Activated CD4-positive, alpha-beta memory T cell treated with anti-CD3 and anti-CD28 coated beads, Interleukin-2, amount 10 ng/mL, durations not matched to agents 7 days and 5 days (primary cell): ENCODE measurements at places on chromosomes 6 and 20.
A peak's percentile ranks its signal among the peaks of the same experiment; 100 is the strongest.

GRCh38 chr6:14089224-14089623 lies 28.3 kb upstream of the CD83 start:
- DNase-seq = no peak

DNA sequence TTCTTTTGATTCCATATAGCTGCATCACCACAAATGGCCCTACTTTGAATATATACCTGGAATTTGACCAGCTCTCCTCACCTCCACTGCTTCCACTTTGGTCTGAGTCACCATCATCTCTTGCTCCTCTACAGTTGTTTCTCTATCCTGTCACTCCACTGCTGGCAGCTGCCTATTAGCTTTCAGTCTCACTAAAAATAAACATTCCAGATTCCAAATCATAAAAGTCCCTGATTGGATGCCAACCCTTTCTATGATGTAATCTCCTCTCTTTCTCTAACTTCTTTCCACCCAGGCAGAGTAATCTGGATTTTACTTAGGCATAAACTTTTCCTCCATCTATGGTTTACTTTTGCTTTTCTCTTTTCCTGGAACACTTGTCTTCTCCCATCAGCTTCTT lies 49.1 kb downstream of the RFPL4B start:
- DNase-seq = no peak

GRCh38 chr6:128686084-128686483 lies 165.7 kb upstream of the PTPRK start:
- DNase-seq = no peak

DNA sequence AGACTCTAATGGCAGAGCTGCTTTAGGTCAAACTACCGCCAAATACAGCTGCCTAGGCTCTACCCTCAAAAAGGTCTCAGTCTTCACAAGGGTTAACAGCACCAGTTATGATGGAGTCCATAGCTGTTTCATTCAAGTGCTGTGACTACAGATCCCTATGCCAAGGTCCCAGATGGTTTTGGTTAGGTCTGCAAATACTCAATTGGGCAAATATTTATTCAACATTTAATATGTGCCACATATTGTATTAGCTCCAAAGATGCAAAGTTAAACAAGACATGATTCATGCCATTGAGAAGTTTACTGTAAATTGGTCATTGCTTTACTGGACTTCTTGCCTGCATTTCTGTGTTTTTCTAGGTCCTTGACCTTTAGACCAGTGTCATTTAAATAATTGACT lies 55.8 kb upstream of the TFAP2D start:
- DNase-seq = no peak

GRCh38 chr6:40611434-40611833 lies 24.3 kb upstream of the LRFN2 start:
- no peak for DNase-seq

GRCh38 chr6:16725145-16725864 lies 36.0 kb downstream of the ATXN1 start:
- DNase-seq = no peak

DNA sequence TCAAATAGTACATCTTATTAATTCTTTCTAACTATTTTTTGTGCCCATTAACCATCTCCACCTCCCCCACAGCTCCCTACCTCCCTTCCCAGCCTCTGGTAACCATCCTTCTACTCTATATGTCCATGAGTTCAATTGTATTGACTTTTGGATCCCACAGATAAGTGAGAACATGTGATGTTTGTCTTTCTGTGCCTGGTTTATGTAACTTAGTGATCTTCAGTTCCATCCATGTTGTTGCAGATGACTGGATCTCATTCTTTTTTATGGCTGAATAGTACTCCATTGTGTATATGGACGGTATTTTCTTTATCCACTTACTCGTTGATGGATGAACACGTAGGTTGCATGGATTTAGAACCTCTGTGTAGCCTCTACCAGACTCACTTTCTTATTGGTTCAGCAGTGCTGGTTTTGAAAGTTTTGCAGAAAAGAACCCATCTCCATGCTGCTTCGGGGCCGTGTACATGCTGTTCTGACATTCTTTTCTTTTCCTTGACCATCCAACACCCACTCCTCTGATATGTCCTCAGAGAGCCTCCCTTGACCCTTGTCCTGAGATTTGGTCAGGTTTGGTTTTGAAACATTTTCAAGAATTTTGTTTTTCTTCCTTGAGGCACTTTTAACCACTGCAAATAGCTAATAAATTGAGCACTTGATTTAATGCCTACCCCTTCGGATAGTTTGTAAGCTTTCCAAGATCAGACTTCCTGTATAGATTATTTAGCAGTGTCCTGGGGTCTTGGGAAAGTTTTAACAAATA lies 231.2 kb upstream of the ZFP64 start:
- DNase-seq = no peak

DNA sequence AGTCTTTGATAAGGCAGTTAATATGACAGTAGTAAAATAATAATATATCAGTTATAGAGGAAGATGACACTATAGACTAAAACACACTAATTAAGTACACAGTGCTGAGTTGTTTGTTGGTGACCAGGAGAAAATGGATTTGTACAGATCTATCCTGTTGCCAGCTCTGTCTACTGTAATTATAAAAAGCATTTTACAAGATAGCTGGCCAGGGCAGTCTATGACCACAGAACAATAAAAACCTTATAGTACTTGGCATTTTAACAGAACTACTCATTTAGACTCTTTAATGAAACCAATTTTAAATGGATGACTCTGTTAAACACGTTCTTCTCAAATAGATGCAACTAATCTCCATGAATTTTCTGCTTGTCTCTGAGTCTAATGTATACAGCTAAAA lies 367.5 kb downstream of the BTBD9 start:
- DNase-seq = no peak

- DNase-seq = no peak
Measured at GRCh38 chr6:138230759-138231380, 12.6 kb upstream of the PBOV1 start.

DNA sequence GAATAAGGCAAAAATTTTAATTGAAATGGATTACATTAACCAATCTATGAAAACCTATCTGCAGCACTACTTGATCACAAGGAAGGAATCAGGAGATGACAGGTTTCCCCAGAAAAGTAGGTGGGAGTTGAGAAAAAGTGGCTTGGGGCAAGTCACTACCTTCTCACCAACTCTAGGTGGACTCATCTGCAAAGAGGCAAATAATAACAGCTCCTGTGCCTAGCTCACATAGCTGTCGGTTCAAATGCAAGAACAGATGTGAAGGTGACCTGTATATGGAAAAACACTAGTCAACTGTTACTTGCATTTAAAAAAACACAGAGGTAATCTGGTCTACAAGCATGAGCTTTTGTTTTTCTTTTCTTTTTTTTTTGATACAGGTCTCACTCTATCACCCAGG lies 67.2 kb downstream of the POPDC3 start:
- DNase-seq = no peak

DNA sequence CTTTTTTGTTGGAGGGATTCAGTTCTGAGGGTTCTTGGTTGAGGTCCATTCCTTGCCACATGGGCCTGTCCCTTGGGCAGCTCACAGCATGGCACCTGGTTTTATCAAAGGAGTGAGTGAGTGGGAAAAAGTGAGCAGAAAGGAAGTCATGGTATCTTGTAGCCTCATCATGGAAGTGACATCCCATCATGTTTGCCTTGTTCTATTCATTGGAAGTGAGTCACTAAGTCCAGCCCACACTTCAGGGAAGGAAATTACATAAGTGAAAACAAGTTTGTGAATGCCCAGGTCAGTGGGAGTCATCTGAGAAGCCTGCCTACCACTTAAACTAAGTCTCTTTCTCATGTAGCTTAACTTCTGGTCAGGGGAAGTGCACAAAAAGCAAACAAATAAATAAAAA lies 32.8 kb upstream of the ZNFX1 start:
- DNase-seq = no peak

- no peak for DNase-seq
Measured at GRCh38 chr6:68042339-68043121, 592.6 kb upstream of the ADGRB3 start.

- no peak for DNase-seq
Measured at GRCh38 chr20:61185841-61186601, 66.0 kb upstream of the CDH4 start.

- peak; percentile 18 for DNase-seq
Measured at GRCh38 chr6:63352544-63353285, 32.9 kb upstream of the LGSN start.

DNA sequence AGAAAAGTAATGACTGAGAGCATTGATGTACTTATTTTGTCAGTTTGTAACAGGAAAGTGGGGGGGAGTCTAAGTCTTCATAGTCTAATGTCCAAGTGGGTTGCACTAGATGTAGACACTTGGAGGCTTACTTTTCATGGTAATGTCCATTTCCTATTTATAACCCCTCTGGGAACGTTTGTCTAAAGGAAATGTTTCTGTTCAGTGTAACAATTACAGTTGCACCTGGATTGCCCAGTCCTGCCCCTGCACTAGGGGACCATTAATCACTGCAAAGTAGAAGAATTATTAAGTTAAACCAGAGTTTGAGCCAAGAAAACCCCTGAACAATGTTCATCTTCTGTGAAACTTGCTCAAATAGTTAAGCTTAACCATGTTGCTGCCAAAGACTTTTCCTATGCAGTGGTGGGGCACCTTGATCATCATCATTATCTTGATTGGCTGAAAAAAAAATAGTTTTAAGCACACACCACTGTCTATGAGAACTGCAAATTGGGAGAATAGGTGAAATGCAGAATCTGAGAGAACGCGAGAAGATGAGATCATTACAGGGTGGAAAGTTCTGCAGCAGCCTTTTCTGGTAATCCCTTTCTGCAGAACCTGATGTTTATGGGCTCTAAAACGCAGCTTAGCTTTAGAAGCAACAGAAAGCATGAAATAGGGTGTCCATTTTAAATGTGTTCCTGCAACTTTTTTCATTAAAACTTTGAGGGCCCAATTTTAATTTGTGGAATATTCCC lies 106.0 kb downstream of the ZNF217 start:
- no peak for DNase-seq

DNA sequence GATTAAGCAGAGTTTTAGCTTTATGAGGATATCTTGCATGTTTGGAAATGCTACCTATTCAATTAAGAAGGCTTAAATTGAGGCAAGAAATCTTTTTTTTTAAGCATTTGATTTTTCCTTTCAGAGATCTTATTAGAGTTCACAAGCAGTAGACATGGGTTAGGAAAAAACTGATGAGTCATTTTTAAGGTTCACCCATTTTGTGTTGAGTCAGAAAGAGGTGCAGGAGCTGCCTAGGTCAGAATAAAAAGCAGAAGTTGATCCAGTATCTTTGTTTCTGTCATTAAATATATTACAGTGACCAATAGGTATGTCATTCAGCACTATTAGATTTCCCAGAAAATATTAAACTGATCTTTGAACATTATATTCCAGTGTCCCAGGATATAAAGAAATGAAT lies 306.8 kb downstream of the LMBRD1 start:
- DNase-seq = no peak

DNA sequence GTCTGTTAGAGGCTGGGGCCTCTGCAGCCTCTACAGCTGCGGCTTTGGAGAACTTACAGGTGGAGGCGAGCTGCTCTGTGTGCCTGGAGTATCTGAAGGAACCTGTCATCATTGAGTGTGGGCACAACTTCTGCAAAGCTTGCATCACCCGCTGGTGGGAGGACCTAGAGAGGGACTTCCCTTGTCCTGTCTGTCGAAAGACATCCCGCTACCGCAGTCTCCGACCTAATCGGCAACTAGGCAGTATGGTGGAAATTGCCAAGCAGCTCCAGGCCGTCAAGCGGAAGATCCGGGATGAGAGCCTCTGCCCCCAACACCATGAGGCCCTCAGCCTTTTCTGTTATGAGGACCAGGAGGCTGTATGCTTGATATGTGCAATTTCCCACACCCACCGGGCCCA lies 2.6 kb downstream of the TRIM39 start:
- DNase-seq = no peak

DNA sequence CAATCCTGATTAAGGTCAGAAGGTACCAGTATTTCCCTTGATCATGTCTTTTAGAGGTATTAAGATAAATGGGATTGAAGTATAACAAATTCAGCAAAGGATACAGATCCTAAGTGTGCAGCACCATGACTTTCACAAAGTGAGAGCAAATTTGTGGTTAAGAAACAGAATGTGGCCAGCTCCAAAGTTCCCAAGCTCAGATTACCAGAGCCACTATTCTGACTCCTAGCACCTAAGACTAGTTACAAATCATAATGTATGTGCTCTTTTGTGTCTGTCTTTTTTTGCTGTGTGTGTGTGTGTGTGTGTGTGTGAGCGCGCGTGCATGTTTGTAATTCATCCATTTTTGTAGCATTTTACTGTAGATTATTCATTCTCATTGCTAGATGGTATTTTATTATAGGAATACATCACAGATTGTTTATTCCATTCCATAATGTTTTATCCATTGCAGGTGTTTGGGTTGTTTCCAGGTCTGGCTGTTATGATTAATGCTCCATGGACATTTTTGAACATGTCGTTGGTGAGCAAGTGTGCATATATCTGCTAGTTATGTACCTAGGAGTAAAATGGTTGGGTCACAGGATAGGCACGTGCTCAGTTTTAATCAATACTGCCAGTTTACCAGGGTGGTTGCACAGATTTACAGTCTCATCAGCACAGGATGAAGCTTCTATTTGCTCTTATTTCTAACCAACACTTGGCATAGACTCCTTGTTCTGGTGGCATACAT lies 314.0 kb upstream of the JAG1 start:
- DNase-seq = no peak

GRCh38 chr6:1801401-1801800 lies 191.7 kb downstream of the FOXC1 start:
- no peak for DNase-seq

DNA sequence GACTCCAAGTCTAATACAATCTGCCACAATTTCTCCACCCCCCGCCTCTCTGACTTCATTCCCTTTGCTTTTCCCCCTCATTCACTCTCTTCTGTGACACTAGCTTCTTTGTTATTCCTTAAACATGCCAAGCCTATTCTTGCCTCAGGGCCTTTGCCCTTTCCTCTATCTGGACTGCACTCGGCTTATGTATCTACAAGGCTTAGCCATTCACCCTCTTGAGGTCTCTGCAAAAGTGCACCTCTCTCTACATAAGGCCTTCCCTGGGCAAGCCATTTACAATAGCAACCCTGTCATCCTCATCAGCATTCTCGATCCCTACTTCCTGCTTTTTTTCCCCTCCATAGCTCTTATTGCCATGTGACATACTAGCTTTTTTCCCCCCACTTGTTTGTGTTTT lies 168.9 kb downstream of the PDSS2 start:
- DNase-seq = no peak

GRCh38 chr6:21604081-21604480 lies 10.5 kb downstream of the SOX4 start:
- no peak for DNase-seq

DNA sequence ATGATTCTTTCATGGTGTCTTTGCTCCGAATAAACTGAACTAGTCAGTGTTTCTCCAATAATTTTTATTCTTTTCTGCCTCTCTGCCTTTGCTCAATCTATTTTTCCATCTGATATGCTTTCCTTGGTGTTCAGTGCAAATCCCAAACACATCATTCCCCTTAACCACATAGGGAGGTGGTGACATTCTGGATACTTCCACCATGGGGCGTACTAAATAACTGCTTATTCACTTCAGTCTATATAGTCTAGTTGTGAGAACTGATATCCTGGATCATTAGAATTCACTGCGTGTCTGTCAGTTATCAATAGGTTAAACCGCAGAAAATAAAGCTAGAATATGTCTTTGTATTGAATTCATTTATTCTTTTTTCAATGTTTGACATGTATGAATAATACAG lies 83.1 kb downstream of the KCNQ5 start:
- no peak for DNase-seq

GRCh38 chr6:109299776-109300564 lies 82.3 kb downstream of the CD164 start:
- DNase-seq = no peak
